ENCODE measurements at places on chromosomes 16 and 17. TPM values are rescaled to one million over a fixed set of nuclear protein-coding genes. Genes with fewer than 3 reads are reported as not detected.

DNA sequence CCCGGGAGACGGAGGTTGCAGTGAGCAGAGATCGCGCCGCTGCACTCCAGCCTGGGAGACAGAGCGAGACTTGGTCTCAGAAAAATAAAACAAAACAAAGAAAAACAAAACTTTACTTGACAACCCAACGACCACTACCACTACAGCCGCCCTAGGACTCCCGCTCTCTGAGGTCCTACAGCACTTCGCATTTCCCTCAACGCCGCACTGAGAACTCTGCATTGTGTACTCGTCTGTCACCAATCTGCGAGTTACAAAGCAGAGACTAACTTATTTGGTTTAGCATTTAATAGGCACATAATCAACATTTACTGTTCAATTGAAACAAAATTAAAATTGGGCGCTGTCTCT, 479 bp upstream of the ZNF207 start:
- H3K27ac ChIP-seq = peak overlapping the region; percentile 97
- H3K4me3 ChIP-seq = peak overlapping the region; percentile 93
- peaks cover 18% of the 10 kb centered on the region for H3K4me1 ChIP-seq
- H3K27me3 ChIP-seq = no peaks in the 10 kb centered on the region
- H3K36me3 ChIP-seq = peaks cover 6% of the 10 kb centered on the region

- no peak overlapping the region for H3K4me3 ChIP-seq
- H3K4me1 ChIP-seq = no peaks in the 10 kb centered on the region
- no peaks in the 10 kb centered on the region for H3K36me3 ChIP-seq
- no peak for DNase-seq
- H3K27me3 ChIP-seq = no peaks in the 10 kb centered on the region
Observed at GRCh38 chr17:12759090-12759489, 30.2 kb upstream of the ARHGAP44 start.

- H3K36me3 ChIP-seq = no peaks in the 10 kb centered on the region
- no peak overlapping the region for H3K27ac ChIP-seq
- no peak for DNase-seq
- H3K4me3 ChIP-seq = no peak overlapping the region
Observed at GRCh38 chr16:14452066-14452465, 178.0 kb downstream of the PARN start.

GRCh38 chr17:62892061-62892675, 73.9 kb upstream of the TANC2 start:
- no peaks in the 10 kb centered on the region for H3K36me3 ChIP-seq
- no peaks in the 10 kb centered on the region for H3K27me3 ChIP-seq
- H3K4me1 ChIP-seq = peaks cover 31% of the 10 kb centered on the region

DNA sequence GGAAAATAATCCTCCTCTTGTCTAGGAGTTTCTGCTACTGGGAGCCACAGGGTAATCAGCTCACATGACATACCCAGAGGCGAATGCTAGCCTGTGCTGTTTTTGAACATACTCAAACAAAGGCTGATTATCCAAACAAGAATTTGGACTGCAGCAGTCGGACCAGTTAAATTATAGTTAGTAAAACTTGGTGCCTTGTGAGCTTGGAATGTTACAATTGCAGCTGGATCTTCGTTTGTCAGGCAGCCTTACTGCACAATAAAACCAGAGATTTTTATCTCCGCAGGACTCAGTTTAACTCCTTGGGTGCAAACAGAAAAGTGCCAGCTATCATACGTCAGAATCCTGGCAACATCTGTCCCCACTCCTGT, 163.8 kb upstream of the TBX2 start:
- H3K27ac ChIP-seq = no peak overlapping the region
- DNase-seq = no peak
- H3K36me3 ChIP-seq = no peaks in the 10 kb centered on the region
- H3K4me3 ChIP-seq = no peak overlapping the region

- peaks cover 23% of the 10 kb centered on the region for H3K4me1 ChIP-seq
- H3K27me3 ChIP-seq = no peaks in the 10 kb centered on the region
Observed at GRCh38 chr17:880443-881269, 98.5 kb downstream of the MRM3 start.

GRCh38 chr16:30927789-30928378, 4.5 kb downstream of the FBXL19 start:
- no peak overlapping the region for H3K4me3 ChIP-seq
- peak; percentile 36 for DNase-seq
- no peaks in the 10 kb centered on the region for H3K27me3 ChIP-seq
- H3K27ac ChIP-seq = no peak overlapping the region
- peaks cover 30% of the 10 kb centered on the region for H3K36me3 ChIP-seq
- H3K4me1 ChIP-seq = peaks cover 2% of the 10 kb centered on the region

DNA sequence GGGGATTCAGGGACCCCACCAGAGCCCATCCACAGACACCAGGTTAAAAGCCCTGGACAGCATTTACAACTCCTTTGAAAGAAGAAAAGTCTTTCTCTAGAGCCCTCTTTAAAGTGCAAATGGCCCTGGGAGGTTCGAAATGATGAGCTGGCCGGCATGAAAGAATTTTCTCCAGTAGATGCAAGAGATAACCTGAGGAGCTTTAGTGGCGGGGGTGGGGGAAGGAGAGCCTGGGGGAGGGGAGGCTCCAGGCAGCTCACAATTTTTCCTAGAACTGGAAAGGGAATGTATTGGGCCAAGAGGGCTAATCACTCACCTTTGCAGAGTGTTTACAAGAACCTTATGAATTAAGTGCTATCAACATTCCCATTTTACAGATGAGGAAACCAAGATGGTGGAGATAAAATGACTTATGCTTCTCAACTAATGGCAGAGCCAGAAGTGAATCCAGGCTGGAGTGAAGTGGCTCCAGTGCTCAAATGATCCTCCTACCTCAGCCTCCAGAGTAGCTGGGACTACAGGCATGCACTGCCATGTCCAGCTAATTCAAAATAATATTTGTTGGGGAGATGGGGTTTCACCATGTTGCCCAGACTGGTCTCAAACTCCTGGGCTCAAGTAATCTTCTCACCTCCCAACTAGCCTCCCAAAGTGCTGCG, 4.2 kb upstream of the CDH1 start:
- no peak overlapping the region for H3K4me3 ChIP-seq
- no peak overlapping the region for H3K27ac ChIP-seq
- no peaks in the 10 kb centered on the region for H3K36me3 ChIP-seq
- H3K4me1 ChIP-seq = no peaks in the 10 kb centered on the region
- no peak for DNase-seq

GRCh38 chr17:28416703-28417311, 10.8 kb upstream of the SLC46A1 start:
- H3K27me3 ChIP-seq = peaks cover 9% of the 10 kb centered on the region
- DNase-seq = peak; percentile 61
- H3K4me3 ChIP-seq = no peak overlapping the region
- H3K36me3 ChIP-seq = no peaks in the 10 kb centered on the region
- no peak overlapping the region for H3K27ac ChIP-seq

DNA sequence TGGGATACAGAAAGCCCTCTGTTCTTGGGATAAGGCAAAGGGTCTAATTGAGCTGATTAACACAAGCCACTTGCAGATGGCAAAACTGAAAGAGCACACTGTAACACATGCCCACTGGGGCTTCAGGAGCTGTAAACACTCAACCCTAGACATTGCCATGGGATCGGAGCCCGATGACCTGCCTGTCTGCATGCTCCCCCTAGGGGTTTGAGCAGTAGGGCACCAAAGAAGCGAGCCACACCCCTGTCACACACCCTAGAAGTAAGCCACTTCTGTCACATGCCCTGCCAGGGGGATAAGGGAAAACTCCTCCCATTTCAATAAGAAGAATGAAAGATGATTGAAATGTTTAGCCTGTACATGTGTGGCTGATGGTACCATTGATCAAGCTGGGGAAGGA, 81.3 kb upstream of the IRX6 start:
- H3K27ac ChIP-seq = no peak overlapping the region
- no peaks in the 10 kb centered on the region for H3K36me3 ChIP-seq
- H3K4me1 ChIP-seq = no peaks in the 10 kb centered on the region
- DNase-seq = no peak
- no peaks in the 10 kb centered on the region for H3K27me3 ChIP-seq

DNA sequence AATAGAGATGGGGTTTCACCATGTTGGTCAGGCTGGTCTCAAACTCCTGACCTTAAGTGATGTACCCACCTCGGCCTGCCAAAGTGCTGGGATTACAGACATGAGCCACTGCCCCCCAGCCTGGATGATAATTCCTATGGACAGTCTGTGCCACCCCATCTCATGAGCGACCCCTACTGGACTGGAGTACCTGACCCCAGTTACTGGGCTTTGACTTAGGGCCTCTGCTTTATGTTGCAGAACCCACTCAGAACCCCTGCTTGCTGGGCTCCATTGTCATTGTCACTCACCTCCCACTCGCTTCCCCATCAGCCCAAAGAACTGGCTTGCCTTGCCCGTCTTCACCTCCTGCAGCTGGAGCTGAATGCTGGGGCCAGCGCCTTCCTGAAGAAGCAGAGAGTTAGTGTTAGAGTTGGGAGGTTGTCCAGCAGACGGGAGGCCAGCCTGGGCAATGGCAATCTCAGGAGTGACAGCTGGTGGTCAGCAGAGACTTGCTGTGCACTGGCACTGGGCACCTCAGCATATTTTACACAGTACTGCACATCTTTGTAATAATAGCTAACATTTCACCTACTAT, 4.0 kb downstream of the TAC4 start:
- H3K4me1 ChIP-seq = peaks cover 8% of the 10 kb centered on the region
- peak; percentile 39 for DNase-seq
- H3K27me3 ChIP-seq = no peaks in the 10 kb centered on the region
- no peak overlapping the region for H3K4me3 ChIP-seq
- H3K27ac ChIP-seq = no peak overlapping the region

DNA sequence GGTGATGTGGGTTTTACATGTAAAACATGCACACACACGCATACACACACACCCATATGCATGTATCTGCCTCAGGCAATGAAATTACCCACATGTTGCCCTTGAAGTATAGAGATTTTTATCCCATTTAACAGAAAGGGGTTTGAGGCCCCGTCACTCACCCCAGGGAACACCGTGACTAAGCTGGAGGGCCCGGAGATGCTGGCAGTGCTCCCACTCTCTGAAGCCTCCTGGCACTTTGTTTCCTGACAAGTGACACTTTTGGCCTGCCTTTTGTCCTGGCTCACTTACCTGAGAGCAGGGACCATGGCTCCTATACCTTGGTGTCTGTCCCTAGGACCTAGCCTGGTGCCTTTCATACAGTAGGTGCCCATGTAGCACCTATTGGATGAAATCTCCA, 50.0 kb upstream of the TNRC6C start:
- H3K27me3 ChIP-seq = no peaks in the 10 kb centered on the region
- no peaks in the 10 kb centered on the region for H3K4me1 ChIP-seq
- H3K4me3 ChIP-seq = no peak overlapping the region

DNA sequence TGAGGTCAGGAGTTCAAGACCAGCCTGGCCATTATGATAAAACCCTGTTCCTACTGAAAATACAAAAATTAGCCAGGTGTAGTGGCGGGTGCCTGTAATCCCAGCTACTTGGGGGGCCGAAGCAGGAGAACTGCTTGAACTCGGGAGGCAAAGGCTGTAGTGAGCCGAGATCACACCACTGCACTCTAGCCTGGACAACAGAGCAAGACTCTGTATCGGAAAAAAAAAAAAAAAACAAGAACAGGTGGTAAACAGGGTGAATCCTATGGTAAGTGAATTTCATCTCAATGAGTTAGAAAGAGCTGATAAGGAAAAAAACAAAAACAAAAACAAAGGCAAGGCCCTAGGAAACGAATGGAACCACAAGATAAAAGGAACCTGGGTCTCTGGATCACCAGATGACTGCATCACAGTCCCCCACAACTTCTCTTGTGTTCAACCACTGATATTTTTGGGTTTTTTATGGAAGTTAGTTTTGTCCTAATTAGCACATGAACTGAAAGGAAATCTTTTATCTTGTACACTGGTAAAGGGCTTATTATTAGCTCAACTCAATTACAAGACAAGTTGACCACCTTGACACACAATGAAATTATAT, 21.0 kb downstream of the GLG1 start:
- H3K27me3 ChIP-seq = no peaks in the 10 kb centered on the region
- H3K4me1 ChIP-seq = no peaks in the 10 kb centered on the region
- H3K4me3 ChIP-seq = no peak overlapping the region
- no peak for DNase-seq
- no peaks in the 10 kb centered on the region for H3K36me3 ChIP-seq
- no peak overlapping the region for H3K27ac ChIP-seq

- no peak overlapping the region for H3K4me3 ChIP-seq
- H3K4me1 ChIP-seq = peaks cover 27% of the 10 kb centered on the region
- no peaks in the 10 kb centered on the region for H3K27me3 ChIP-seq
- no peak overlapping the region for H3K27ac ChIP-seq
- DNase-seq = no peak
Observed at GRCh38 chr17:78362671-78363070, 2.8 kb upstream of the SOCS3 start.

DNA sequence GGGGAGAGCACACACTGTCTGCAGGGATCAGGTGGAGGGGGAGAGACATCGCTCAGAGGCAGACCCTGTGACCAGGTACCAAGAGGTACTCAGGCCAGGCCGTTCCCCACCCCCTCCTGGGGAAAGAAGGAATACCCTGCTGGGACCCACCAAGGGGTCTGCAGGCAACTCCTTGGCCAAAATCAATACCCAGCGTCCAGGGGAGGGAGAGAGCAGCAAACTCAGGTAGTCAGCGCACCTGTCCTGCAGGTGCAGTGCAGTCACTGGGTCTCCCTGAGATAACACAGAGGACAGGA, 57.5 kb upstream of the DOC2B start:
- no peak overlapping the region for H3K4me3 ChIP-seq
- no peak for DNase-seq
- no peaks in the 10 kb centered on the region for H3K27me3 ChIP-seq
- peaks cover 10% of the 10 kb centered on the region for H3K4me1 ChIP-seq

The CUEDC1 gene
- total RNA-seq = 28.5 TPM

The KATNIP gene
- 26.8 TPM for total RNA-seq

The TMEM88 gene
- 39.2 TPM for total RNA-seq

The SLC47A1 gene
- 0.90 TPM for total RNA-seq

The PSMD12 gene
- 73.0 TPM for total RNA-seq

The TBC1D26 gene
- not detected for total RNA-seq

The PRKCB gene
- total RNA-seq = not detected

The TTYH2 gene
- total RNA-seq = 1.1 TPM

The TAC4 gene
- total RNA-seq = not detected
